Mesendoderm (in vitro differentiated cells): ENCODE measurements at places on chromosomes 6 and 20.

GRCh38 chr20:846894-847278 is 13.4 kb downstream of the FAM110A start:
- DNase-seq: no peak

GRCh38 chr6:4777394-4777935 is 1.3 kb downstream of the CDYL start:
- DNase-seq: peak; percentile 17

GRCh38 chr20:48247961-48248360 is 462.7 kb upstream of the SULF2 start:
- DNase-seq: no peak

GRCh38 chr20:62728781-62729300 is 20.2 kb downstream of the NTSR1 start:
- no peak for DNase-seq

DNA sequence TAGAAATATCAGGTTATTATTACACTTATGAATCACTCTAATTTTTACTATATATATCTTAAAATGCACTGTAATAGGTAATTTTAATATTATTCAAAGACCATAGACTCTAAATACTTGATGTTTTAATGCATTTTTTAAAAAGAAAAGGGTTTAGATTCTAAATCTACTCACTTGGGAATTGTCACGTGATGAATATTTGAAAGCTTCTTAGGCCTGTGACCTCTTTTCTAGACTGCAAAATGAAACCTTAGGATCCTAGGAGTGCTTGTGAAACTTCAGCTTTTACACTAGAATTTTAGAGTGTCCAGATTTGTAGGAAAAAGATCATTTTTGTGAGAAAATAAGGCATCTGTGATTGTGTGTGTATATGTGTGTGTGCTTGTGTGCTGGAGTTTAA is 318.0 kb downstream of the HTR1B start:
- DNase-seq: no peak

DNA sequence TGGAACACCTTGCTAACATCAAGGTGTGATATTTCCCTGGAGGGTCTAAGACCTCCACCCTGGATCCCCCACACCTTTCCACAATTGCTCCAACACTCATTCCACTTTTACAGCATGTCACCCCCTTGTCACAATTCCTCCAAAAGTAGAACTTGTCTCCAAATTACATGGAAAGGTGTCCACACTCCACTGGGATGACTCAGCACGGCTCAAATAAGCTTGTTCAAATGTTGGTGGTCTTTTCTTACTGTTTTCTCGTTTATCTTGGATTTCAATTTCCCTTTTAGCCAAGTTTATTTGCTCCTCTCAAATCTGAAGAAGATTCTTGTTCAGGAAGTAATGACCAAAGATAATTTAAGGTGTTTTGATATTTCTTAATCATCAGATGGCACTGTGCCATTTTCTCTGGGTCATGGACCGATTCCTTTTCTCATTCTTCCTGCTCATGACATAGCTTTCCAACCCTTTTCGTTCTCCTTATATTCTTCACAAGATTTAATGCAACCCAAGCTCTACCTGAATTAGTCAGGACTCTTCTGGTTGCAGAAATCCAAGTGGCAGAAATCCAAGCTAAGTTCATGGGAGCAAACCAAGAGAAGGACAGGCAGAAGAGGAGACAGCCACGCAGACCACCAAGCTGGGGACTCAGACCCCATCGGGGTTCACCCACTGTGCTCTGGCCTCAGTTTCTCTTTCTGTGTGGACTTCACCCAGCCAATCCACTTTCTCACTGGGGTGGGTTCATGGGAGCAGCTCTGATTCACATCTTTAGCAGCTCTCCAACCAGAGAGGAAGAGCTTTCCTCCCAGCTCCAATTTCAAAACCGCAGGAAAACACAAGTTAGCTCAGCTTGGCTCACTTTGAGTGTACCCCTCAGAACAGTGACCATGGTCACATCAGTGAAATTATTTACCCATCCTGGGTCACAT is 110.5 kb upstream of the CDYL start:
- no peak for DNase-seq

DNA sequence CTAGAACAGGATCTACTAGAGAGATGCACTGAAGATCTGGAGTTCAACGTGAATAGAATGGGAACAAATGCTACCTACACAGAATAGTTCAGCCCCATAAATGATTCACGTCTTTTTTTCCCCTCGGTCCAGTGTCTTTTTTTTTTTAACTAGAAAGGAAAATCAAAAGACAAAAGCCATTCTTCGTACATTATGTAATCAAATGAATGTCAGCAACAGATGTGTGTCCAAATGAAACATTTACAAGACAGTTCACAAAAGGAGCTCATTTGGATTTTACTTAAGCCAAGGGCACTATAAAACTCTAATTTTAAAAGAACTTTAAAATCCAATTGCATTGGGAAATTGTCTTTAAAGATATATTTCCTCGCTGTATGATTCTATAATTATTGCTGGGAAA is 42.4 kb downstream of the FAM184A start:
- no peak for DNase-seq

DNA sequence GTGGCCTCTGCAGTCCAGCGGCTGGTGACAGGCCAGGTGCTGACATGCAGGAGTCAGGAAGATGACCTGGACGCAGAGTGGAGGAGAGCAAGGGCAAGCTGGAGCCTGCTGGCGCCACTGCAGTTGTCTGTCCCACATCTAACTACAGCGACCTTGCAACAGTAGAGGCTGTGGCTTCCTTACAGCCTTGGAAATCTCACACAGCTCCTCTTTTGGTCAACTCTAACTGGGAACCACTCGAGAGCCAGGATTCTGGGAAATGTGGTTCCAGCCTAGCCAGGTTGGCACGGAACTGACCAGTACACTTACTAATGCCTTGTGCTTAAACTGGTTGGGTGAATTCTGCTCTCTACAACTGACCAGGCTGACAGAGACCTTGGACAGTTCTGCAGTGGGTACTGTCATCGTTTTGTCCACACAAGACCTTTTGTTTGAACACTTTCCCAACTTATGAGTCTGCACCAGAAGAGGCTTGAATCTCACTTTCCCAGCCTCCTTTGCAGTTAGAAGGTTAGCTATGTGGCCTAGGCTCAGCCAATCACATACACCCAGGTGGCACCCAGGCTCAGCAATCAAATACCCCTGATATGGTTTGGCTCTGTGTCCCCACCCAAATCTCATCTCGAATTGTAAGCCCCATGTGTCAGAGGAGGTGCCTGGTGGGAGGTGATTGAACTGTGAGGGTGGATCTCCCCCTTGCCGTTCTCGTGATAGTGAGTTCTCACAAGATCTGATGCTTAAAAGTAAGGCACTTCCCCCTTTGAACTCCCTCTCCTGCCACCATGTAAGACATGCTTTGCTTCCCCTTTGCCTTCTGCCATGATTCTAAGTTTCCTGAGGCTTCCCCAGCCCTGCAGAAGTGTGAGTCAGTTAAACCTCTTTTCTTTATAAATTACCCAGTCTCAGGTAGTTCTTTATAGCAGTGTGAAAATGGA is 153.5 kb downstream of the ZMYND8 start:
- DNase-seq: no peak

- no peak for DNase-seq
Measured at GRCh38 chr6:49468042-49468441, 4.9 kb downstream of the CENPQ start.

GRCh38 chr6:56890066-56890465 is 64.8 kb upstream of the BEND6 start:
- DNase-seq: no peak

DNA sequence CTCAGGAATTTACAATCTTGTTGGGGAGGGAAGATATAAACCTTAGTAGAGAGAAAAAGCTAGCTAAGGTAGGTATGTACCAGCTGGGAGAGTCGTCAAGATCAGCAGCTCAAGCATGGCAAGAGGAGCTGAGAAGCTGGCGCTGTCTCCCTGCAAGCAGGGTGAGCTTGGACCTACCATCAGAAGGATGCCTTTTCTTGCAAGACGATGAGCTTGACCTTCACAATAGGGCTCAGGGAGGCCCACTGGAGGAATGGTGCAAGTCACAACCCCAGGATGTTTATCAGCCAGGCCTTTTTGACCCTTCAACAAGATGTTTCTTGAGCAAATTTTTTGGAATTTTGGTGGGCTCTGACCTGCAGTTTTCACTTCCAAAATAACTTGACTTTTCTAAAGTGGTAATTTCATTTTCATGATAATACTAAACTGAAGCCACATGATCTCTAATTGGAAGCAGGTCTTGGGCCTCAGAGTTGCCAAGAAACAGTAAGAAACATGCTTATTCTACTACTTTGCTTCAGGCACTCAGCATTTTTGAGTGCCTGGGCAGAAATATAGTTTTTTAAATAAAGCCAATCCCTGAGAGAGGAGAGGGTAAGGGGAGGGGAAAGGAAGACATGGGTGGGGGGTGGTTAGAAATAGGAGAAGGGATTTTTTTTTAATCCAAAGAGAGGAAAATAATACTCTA is 258.1 kb downstream of the CLIC5 start:
- DNase-seq: no peak

DNA sequence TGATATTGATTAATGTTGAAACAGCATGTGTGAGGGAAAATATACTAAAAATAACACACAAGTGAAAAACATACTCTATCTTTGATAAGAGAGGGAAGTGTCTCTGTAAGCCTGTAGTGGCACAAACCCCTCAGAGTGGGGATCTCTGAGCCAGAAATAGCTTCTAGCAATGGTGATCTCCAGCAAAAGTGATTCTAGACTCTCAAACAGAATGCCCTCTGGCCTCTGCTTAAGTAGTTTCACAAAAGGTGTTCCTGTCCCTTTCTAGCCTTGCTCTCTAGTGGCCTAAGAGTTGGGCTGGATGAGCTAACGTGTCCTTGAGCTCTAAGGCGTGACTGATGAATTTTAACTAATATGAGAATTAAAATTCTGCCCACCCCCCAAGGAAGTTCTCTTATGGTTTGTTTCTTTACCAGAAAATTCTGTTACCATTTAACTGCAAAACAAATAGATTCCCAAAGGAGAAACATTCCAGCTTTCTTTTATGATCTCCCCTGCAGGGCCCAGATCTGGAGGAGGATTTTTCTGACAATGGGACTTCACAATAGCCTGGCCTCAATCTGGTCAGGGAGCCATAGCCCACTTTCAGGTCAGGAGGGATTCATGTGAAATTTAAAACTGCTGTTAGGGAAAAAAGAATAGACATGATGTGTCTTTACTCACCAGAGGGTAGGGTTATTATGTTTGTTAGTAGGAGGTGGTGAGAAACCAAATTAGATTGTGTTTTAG is 182.5 kb upstream of the LAMP5 start:
- peak; percentile 45 for DNase-seq

DNA sequence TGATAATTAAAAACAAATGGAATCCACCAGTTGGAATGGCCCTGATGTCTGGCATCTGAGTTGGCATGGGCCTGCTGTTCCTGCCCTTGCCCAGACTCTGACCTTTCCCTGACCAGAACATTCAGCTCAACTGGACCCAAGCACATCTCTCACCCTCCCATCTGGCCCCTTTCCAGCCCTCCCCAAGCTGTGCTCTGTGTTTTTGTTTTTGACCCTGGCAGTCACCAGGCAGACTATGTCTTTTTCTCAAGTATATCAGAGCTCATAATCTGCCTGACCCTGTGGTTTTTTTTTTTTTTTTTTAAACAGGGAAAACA is 117.6 kb downstream of the TRDN start:
- no peak for DNase-seq

DNA sequence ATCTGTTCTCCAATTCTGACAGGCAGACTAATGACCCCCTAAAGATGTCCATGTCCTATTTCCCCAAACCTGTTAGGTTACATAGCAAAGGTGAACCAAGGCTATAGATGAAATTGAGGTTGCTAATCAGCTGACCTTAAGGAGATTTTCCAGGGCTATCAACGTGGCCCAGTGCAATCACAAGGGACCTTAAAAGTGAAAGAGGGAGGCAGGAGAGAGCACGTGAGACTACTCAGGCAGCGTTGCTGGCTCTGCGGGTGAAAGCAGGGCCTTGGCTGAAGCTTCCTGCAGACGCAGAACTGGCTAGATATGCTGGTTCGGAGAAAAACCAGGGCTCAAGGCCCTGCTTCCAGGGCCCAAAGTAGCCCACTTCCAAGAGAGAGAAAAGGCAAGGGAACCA is 78.7 kb downstream of the NCOA7 start:
- no peak for DNase-seq

GRCh38 chr6:46901882-46902314 is 19.8 kb downstream of the ADGRF5 start:
- no peak for DNase-seq

GRCh38 chr6:97067045-97067444 is 142.5 kb downstream of the KLHL32 start:
- DNase-seq: no peak

DNA sequence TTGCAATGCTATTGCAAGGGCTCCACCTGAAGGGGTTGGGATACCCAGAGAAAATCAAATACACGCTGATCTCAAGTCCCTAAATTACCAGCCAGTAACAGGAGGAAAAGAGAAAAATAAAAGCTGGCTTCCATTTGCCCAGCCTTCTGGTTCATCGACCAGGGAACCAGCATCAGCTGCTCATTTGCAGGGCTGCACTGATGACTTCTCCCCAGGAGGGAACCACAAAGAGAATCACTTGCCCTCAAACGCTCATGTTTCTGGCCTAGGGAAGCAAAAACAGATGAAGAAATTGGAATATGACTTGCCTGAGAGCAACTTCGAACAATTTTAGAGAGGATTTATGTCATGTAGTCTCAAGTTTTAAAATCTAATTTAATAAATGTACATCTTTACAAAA is 119.7 kb downstream of the SH3BGRL2 start:
- peak; percentile 6 for DNase-seq

- DNase-seq: no peak
Measured at GRCh38 chr6:16731478-16732051, 29.7 kb downstream of the ATXN1 start.

- no peak for DNase-seq
Measured at GRCh38 chr6:49050584-49050983, 412.5 kb downstream of the MMUT start.

DNA sequence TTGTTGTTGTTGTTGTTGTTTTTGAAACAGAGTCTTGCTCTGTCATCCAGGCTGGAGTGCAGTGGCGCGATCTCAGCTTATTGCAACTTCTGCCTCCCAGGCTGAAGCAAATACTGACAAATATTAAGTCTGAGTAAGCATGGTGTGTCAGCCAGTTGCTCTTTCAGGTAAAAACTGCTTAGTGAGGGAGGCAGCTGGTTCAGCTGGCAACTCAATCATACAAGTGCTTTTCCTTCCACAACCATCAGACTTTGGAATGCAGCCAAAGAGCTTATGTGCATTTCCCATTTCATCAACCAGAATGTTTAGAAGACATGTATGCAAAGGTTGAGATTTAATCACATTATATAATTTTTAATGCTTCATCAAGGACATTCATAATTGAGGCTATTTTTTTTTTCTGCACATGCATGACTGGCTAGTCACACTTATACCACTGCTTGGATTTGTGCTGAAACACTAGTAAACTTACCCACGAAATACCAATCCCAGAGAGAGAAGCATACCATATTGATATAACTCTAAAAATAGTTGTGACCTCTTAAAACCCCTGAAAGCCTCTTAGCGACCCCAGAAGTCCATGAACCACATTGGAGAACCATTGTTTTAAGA is 56.0 kb downstream of the CLIC5 start:
- DNase-seq: no peak

GRCh38 chr6:165298402-165298801 is 11.0 kb downstream of the C6orf118 start:
- DNase-seq: no peak

GRCh38 chr6:92791403-92791802 is 628.0 kb downstream of the EPHA7 start:
- DNase-seq: no peak
